Activated CD8-positive, alpha-beta memory T cell treated with anti-CD3 and anti-CD28 coated beads, Interleukin-2, amount 50 U/mL, for 48 hours (primary cell): ENCODE measurements at places on chromosomes 2 and 18.

DNA sequence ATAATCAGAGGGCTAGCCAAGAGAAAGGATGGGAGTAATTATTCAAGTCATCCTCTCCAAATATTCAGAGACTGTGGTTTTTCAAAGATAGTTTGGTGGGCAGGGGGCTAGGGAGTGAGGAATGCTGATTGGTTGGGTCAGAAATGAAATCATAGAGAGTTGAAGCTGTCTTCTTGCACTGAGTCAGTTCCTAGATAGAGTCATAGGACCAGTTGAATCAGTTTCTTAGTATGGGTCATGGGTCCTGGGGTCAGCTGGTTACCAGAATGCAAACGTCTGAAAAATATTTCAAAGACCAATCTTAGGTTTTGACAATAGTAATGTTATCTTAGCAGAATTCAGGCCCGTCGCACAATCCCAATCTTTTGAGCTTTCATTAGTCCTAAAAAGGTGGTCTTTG is 171.4 kb upstream of the SPATS2L start:
- DNase-seq, result no peak

GRCh38 chr18:45107425-45107824 is 426.7 kb downstream of the SETBP1 start:
- DNase-seq, result no peak

DNA sequence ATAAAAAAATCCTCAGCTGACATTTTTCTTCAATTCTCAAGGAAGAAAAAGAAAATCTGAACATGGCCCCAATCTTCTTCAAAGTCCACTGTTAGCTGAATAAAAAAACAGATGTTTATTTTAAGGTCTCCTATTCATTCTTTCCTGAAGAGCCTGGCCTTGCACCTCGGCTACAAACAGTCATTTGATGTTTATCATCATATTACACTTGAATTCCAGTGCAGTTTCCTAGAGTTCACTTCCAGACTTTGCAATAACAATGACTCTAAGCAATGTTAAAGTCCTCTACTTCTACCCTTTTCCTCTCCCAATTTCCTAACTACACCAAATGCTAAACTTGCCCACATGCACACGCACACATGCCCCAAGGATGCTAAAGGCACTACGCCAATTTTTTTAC is 70.1 kb downstream of the NOL10 start:
- DNase-seq, result no peak

- peak; percentile 58 for DNase-seq
These were observed 19.0 kb upstream of the CCNYL1 start for GRCh38 chr2:207692206-207693065.

- DNase-seq, result no peak
These were observed 168.6 kb downstream of the CNTNAP5 start for GRCh38 chr2:124193706-124194105.

DNA sequence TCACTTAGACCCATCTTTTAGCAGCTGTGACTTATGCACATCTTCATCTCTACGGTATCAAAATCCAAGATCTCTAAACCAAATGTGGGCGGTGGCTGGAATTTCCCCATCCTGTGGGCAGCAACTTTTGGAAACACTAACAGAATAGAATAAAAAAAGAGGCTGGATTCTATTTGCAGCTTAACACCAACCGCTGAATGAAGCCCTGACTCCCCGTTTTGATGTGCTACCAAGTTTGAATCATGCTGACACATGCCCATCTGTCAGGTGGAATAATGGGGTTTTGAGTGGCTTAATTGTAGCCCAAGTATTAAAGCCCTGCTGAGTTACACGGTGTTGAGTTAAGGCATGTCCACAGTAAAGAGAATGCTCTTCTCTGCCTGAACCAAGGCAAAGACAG is 165.2 kb downstream of the MTCL1 start:
- DNase-seq, result no peak

- no peak for DNase-seq
These were observed 386.8 kb upstream of the NETO1 start for GRCh38 chr18:73254564-73254963.

DNA sequence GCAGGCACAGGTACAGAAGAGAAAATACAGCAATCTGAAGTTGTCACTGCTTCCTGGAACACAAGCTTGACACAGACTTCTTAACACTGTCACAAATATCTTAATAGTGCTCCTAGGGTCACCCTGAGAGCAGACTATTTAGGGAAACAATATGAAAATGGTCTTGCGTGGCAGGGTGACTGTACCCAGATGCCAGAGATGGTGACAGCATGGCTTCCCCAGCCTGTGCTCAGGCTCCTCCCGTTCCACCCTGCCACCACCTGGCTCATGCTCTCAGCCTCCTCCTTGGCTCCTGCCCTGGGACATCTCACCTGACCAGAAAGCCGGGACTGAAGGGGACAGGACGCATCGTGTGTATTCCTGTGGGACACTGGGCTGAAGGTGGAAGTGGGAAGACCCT is 111.5 kb downstream of the RAPGEF4 start:
- no peak for DNase-seq

DNA sequence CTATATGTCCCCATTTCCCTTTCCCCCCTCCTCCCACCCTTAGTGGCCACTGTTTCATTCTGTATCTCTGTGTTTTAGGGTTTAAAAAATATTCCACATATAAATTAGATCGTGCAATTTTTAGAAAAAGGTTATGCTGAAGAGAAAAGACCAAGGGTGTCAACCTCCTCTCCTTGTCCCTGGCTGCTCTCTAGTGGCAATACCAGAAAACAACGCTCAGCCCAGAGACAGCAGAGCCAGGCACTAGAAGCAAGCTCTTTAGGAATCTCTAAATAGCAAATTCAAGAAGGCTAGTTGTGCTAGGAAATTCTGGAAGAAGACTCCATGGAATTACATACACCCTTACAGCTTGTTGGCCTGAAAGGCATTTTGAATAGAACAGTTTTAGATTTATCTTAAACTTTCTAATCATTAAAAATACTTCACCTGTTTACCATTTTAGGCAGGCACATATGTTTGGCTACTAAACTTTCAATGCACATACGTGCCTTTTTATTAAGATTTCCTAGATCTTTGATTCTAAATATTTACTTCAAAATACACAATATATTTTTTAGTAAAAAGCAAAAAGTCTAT is 35.1 kb upstream of the RASGRP3 start:
- no peak for DNase-seq

DNA sequence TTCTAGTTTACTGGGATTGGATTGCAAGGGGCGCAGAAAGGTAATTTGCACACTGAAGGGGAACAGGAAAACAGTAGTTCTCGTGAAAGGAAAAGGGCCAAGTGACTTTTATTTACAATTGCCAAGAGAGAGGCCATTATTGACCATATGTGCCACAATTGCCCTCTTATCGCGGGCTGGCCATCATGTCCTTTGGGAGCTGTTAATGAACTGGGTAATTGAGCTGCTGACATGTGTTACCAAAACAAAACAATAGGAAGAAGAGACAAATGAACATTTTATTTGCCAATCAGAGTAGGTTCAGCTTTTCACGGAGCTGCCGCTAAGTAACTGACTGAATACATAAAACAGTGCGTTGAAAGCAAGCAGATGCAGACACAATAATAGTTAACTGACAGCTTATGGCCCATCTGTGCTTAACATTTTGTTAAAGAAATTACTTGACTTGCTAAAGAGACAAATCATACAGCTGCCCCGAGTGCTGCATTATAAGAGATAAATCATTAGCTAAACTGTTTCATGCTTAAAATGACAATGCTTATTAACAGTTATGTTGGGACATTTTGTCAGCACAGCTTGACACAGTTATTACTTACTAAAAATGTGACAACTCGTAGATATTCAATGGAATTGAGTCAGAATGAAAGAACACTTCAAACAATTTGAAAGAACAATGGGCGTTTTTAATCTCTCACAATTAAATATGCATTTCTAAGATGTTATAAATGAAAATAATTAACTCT is 57.5 kb downstream of the PAX3 start:
- DNase-seq, result no peak

DNA sequence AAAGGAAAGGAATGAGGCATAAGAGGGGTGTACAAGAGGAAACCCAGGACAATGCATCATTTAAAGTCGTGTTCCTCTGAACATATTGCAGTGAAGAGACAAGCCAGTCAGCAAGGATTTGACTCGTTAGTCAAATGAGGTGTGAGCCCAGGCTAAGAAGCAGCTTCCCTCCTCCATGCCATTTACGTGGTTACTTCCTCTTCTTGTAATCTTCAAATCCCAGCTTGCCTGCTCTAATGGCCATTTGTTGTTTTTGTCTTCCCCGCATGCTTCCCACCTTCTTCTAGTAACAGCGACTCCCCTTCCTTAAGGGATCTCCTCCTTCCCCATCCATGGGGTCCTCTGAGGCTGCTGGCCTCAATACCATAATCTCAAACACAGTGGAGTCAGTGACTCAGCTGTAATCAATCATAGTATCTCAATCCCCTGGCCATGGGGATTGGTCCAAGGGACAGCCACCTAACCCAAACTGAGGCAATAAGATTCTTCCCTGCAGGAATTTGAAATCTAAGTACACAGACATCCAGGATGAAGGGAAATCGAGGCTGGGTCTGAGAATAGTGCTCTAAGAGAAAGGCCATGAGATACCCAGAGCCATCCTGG is 37.6 kb downstream of the SLC14A1 start:
- DNase-seq, result no peak

- DNase-seq, result no peak
These were observed 303.0 kb downstream of the DYSF start for GRCh38 chr2:71756280-71756906.

- no peak for DNase-seq
These were observed 32.3 kb upstream of the VWC2L start for GRCh38 chr2:214378455-214379103.

- no peak for DNase-seq
These were observed 138.8 kb upstream of the DLGAP1 start for GRCh38 chr18:4593895-4594294.

DNA sequence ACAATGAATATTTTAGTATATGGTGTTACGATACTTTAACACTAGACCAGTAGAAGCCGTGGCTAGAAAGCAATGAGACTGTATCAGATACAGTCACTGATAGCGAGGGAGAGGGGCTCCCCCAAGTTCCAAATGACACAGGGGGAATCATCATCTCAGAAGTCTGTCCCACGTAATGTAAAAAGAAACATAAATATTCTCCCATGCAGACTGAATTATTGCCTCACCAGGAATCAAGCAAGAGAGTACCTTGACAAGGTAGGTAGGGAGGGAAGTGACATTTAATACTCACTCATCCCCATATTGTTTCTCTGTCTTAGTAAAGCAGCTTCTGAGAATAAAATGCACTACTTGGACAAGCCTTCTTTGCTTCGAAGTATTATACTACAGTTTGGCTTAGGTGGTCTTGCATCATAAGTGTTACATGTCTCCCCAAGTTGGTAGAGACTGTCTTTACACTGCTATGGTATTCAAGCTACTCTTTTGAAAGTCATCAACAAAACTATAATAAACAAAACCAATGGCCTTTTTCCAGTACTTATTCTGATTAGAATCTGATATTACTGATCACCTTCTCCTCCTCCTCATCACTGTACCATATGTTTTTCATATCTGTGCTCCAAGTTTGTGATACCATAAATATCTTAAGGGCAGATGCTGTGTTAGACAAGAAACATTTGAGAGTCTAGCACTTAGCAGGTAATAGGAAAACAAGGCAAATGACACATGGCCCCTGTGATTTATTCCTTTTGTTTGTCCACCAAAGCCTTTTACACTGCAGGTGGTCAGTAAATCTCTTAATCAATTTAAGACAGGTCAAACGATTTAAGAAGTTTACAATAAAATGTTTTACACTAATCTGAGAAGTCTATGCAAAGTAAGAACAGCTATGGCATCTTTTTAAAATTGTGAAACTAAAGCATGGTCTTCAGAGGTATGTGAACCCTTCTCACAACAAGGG is 2.7 kb downstream of the LAPTM4A start:
- DNase-seq, result no peak

DNA sequence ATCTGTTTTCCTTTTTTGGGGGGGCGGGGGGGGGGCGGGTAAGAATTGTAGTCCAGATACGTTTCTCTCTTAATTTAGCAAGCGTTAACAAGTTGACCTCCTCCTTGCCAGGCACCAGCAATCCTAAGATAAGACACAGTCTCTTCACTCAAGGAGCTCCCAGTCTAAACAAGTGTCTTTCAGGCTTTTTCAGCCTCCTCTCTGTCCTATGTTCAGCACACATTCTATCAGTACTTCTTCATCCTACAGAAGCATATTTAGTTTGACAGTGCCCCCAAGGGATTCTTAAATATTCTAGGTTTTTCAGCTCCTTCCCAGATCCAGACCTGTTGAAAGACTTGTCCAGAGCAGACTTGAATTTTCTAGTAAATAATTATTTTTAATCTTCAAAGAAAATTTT is 2.7 kb downstream of the PPP1CB start:
- no peak for DNase-seq

GRCh38 chr2:176075481-176075880 is 8.3 kb downstream of the EVX2 start:
- DNase-seq, result no peak

DNA sequence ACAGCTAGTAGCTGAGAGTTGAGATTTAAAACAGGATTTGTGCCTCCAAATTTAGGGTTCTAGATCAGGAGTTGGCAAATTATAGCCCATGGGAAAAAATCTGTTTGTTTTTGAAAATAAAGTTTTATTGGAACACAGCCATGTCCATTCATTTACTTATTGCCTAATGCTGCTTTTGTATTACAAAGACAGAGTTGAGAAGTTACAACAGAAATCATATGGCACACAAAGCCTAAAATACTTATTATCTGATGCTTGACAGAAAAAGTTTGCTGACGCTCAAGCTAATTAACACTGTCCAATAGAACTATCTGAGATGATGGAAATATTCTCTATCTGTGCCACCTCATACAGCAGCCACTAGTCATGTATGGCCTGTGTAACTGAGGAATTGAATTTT is 229.1 kb upstream of the RASGRP3 start:
- DNase-seq, result no peak

GRCh38 chr2:104794441-104794840 is 59.5 kb upstream of the POU3F3 start:
- no peak for DNase-seq

- no peak for DNase-seq
These were observed 297.0 kb upstream of the DSEL start for GRCh38 chr18:67813380-67814028.

DNA sequence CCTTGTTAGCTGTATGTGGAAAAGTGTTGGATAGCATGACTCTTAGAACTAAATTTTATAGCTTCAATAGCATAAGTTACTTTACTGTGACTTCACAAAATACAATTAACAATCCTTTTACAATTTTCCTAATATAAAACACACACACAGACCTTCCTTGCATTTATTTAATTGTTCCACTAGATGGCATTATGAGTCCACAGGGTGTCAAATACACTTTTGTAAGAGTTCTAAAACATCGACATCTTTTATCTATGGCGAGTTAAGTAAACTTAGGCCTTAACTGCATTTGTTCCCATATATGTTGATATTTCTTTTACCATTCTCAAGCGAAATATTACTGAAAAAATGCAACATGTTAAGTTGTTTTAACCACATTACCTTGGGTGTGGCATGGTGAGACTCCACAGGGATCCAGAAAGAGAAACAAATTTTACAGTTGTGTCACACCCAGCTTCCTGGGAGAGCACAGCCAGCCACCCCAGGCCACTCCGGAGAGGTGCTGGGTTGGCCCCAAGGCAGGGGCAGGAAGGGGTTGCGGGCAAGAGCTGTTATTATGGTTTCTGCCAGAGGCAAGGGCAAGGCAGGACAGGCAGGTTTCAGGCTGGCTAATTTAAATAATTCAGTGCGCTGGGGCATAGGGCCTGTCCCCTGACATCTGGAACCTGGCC is 312.4 kb upstream of the MC4R start:
- DNase-seq, result no peak
